Mesendoderm (in vitro differentiated cells): ENCODE measurements at places on chromosomes 4 and X.
A peak's percentile ranks its signal among the peaks of the same experiment; 100 is the strongest.

- no peak for DNase-seq
Measured at GRCh38 chrX:32170481-32170880, 1040.9 kb downstream of the DMD start.

GRCh38 chrX:22165732-22166457 is 106.8 kb upstream of the CBLL2 start:
- DNase-seq: no peak

DNA sequence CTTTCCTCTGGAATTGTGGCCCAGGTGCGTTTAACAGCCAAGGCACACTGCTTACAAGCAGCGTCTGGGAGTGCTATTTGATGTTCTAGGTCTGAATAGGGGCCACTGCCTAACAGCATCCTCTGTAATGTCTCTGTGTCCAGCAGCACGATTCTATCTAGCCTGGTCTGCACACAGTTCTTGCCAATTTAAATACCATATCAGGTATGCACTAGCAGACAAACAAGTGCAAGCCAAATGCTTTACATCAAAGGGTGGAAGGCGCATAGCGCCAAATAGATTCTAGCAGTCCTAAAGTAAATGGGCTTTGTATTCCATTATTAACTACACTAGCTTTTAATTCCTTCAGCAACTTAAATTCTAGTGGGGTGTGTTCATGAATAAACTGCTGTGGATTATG is 15.8 kb upstream of the UGDH start:
- no peak for DNase-seq

DNA sequence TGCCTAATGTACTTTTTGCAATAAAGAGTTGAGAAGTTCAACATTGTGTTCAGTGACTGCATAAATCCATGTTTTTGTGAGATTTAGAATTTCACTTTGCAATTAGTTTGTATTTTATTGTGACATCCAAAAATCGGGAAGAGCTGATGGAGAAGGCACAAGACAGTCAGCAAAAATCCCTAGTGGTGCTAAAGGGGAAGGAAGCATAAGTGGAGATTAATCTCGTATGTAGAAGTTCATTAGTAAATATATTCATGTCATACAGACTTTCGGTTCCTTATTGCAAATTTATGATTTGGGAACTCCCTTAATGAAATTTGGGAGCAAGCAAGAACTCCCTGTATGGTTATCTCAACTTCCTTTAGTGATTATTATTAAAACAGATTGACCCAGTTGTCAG is 57.8 kb upstream of the SLC39A8 start:
- no peak for DNase-seq

DNA sequence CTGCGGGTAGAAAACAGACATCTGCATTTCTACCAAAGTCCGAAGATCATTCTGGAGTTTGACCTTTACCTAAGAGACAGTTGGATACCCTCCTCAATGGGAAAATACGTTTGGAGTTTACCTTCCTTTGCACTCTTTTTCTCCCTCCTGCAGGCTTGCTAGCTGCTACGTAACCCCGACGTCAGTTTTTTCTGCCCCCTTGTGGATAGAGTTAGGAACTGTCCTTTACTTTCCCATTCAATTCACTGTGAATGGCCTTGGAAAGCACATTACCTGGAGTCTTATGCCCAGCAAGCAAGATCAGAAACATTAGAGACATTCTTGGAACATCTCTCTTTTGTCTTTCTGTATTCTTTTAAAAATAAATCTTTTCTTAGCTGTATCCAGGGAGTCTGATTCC is 250.7 kb downstream of the NAP1L3 start:
- peak; percentile 64 for DNase-seq

DNA sequence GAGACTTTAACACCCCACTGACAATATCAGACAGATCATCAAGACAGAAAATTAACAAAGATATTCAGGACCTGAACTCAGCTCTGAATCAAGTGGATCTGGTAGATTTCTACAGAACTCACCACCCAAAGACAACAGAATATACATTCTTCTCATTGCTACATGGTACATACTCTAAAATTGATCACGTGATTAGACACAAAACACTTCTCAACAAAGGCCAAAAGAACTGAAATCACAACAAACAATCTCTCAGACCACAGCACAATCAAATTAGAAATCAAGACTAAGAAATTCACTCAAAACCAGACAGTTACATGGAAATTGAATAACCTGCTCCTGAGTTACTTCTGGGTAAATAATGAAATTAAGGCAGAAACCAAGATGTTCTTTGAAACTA is 49.6 kb downstream of the DACH2 start:
- DNase-seq: no peak

- DNase-seq: no peak
Measured at GRCh38 chr4:504076-504475, 5.1 kb downstream of the PIGG start.

- peak; percentile 51 for DNase-seq
Measured at GRCh38 chrX:154457491-154458115, 478 bp upstream of the PLXNA3 start.

DNA sequence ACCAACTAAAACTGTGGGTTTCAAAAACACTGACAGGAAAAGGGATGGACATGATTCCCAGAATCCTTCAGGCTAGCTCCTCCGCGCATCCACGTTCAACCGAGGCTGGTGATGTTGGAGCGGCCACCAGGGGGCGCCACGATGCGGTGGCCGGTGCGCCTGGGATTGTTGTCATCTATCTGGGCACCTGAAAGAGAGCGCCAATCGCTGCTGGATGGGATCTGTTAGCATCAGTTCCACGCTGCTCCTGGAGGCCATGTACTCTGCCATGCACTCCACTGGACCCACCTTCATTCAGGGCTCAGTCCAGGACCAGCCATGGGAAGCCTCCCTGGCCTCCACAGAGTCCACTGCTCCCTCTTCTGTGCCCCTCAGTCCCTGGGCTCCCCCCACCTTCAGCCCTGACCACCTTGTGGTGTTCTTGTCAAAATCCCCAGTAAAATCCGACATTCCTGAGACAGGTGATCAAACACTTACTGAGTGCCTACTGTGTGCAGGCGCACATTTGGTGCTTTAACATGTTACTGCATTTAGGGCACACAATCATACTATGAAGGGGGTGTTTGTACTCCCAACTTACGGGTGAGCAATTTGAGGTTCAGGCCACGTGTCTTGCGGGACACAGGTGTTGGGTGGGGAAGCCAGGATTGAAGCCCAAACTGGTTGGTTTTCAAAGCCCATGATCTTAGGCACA is 71.1 kb downstream of the CRMP1 start:
- peak; percentile 67 for DNase-seq

DNA sequence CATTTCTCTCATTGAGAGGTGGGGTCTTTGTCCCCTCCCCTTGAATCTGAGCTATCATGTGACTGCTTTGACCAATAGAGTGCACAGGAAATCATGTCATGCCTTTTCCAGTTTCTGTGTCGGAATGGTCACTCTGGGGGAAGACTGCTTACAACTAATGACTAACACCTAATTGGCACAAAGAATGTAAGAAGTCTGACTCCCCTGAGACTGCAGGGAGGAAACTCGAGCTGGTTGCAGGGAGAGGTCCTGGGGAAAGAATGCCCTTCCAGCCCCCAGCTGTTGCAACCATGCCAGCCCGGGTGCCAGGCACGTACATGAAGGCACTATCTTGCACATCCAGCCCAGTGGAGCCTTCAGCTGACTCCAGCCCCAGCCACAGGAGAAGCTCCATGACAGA is 254.2 kb downstream of the DHX15 start:
- DNase-seq: peak; percentile 56

GRCh38 chrX:53716328-53717088 is 30.0 kb upstream of the HUWE1 start:
- no peak for DNase-seq

GRCh38 chr4:148442832-148443511 is 758 bp upstream of the NR3C2 start:
- no peak for DNase-seq

- no peak for DNase-seq
Measured at GRCh38 chr4:78186597-78187543, 129.7 kb downstream of the FRAS1 start.

DNA sequence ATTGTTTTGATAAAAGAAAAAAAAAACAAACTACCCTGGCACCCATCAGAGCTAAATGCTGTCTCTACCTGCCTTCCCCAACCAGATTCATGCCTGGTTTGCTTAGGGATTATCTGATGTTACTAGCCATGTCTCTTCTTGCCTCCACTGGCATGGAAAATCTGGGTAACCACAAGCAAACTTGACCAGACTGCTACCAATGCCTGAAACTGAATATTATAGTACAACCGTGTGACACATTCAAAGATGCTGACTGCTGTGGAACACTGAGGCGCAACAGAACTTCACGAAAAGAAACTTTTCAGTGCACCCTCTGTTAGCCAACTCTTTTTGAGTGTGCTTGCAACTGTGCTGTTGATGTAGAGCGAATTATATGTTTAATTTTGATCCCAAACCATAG is 228.1 kb downstream of the CBR4 start:
- no peak for DNase-seq

GRCh38 chrX:81377329-81377728 is 175.4 kb downstream of the SH3BGRL start:
- peak; percentile 18 for DNase-seq

DNA sequence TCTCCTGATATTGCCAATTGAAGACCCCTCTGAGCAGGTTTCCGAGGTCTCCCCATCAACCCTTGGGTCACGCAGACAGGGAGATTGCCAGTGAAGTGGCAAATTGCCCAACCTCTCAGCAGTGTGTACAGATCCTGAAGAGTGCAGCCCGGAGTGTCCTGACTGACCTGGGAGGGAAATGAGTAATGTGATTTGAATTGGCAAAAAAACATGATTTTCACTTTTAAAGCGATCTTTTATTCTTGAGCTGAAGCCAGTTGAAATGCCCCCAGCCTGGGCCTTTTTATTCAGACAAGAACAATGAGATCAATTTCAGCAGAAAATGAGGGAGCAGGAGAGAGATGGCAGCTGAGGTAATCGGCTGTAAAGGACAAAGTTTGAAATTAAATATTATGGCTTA is 401.8 kb downstream of the RAPGEF2 start:
- DNase-seq: no peak

GRCh38 chr4:137739391-137739790 is 207.1 kb upstream of the PCDH18 start:
- DNase-seq: peak; percentile 23

- DNase-seq: no peak
Measured at GRCh38 chr4:148563684-148564083, 121.5 kb upstream of the NR3C2 start.

DNA sequence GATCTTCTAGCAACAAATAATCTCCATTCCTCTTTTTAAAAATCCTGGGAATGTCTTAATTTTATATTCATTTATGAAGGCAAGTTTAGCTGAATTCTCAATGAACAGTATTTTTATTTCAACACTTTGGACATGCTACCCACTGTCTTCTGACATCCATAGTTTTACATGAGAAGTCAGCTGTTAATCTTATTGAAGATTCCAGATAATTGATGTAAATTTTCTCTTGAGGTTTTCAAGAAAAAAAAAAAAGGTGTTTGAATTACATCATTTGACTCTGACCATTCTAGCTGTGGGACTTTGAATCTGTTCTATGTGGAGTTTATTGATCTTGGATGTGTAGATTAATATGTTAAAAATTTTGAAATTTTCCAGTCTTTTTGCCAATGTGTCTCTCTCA is 28.0 kb downstream of the PDHA2 start:
- DNase-seq: peak; percentile 54

DNA sequence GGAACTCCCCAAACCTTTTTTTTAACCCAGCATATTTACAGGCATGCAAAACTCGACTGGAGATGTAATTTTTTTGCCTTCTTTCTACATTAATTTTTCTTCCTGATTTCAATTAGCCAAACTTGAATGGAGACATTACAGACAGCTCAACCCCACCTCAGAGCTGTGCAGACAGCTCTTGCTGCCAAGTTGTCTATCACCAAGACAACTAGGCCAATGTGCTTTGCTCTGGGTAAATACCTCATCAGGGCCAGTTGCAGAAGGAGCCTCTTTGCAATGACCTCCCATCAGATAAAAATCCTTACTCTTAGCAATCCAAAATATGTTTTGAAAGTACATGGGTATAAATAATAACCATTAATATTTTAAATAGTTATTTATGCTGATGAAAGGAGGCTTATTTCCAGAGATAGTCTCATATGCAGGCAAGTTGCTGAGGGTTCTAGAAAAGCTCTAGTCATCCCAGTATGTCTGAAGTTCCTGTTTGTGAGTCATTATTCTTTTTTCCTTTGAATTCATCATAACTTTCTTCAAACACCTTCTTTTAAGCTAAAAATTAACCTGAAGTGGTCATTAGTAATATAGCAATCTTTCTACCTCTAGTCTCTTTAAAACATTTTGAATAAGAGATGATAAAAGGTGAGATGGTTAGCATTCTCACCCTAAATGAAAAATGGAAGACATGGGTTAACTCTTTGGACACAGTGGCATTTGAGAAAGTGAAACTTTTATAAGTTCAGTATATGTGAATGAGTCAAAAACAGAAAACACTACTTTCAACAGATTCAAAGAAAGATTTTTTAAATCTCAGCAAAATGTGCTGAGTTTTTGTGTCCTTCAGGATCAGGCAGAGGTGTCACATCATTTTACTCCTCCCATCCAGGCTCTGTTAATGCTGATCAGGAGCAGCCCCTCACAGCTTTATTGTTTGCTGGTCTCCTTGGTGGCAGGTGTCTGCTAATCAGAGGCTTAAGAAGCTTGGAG is 475.5 kb upstream of the FGF16 start:
- no peak for DNase-seq

DNA sequence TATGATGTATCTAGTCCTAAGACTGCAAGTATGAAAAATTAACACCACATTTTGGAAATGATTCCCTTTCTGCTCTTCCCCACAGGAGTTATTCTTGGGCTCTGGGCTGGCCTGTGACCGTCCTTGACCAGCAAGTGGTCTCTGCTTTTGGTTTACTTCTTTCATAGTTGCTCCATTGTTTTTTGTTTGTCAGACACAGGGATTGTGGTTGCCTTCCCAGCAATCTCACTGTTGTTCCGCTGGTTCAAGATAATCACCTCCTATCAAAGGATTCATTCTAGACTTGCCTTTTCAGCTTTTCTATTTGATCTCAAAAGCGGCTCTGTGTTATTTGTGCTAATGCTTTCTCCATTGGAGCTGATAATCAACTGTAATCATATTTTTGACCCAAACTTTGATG is 218.8 kb downstream of the MGST2 start:
- DNase-seq: no peak

DNA sequence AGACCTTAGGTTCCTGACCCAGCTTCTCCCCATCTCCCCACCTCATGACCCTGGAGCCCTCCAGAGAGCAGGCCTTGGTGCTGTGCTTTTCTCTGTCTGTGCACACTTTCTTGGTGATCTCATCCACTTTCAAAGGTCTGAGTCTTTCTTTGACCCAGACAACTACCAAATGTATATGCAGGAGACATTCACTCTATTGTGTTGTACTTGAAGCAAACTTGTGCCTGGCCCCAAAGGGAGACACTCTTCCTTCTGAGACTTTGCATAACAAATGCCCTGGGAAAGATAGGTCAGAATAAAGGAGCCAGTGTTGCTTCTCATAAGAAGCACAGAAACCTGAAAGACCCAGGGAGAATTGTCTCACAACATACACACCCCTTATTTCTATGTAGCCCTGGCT is 54.3 kb upstream of the TLR2 start:
- no peak for DNase-seq

- DNase-seq: no peak
Measured at GRCh38 chr4:13912966-13913365, 285.4 kb upstream of the BOD1L1 start.

- DNase-seq: no peak
Measured at GRCh38 chr4:149409146-149409545, 406.5 kb downstream of the IQCM start.
